ENCODE measurements at places on chromosomes 11 and 22. TPM values are rescaled to one million over a fixed set of nuclear protein-coding genes. Genes with fewer than 3 reads are reported as not detected.
A peak's percentile ranks its signal among the peaks of the same experiment; 100 is the strongest.

Gene PITPNM1
- 76.3 TPM for total RNA-seq

Gene TSPAN4
- total RNA-seq = 27.7 TPM

Gene GAB4
- not detected for total RNA-seq

Gene C11orf86
- total RNA-seq = not detected

Gene VSIG10L2
- not detected for total RNA-seq

Gene TOM1
- total RNA-seq = 38.2 TPM

Gene TMEM191B
- total RNA-seq = 2.2 TPM

Gene OR52A1
- total RNA-seq = not detected

Gene ST14
- 94.9 TPM for total RNA-seq

Gene IFITM1
- total RNA-seq = 2.3 TPM

GRCh38 chr11:390175-390574, 3.8 kb upstream of the PKP3 start:
- no peak for DNase-seq

DNA sequence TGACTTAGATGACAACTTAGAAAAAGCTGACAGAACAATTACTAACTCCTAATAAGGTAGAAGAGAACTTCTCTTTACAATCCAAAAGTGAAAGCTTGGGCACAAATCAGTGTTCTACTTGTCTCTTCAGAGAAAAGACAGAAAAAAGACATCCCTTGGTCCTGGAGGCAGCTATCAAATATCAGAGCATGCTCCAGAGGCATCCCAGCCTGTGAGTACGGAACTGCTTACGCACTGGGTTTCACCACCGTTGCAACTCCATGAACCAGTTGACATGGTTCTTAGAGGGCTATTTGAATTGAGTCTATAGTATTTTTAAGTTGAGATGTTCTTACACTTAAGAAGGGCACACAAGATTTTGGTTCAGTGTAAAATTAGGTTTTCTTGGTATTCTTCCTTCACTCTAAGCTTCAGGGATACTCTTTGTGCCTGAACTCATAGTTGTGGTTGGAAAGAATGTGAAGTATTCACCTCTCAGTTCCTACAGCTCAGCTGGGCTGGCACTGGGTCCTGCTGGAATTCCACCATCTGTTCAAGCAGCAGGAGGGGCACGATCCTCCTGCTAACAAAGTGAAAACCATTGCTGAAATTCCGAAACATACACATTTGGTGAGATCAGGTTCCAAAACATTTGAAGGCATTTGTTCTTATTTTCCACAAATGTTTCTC, 6.3 kb downstream of the AKIP1 start:
- no peak for DNase-seq

DNA sequence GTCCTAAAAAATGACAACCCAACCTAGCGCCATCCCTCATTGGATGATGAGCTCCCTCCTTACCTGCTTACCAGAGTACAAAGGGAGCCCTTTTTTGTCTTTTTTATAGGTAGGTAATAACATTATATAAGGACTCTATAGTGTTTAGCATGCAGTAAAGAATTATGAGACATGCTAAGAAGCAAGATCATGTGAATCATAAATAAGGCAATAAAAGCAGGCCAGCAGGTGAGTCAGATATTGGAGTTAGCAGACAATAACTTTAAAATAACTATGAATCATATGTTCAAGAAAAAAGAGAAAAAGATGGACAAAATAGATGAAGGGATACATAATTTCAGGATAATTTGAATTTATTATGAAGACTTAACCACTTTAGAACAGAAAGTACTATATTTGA, 81.5 kb downstream of the GRK3 start:
- no peak for DNase-seq

DNA sequence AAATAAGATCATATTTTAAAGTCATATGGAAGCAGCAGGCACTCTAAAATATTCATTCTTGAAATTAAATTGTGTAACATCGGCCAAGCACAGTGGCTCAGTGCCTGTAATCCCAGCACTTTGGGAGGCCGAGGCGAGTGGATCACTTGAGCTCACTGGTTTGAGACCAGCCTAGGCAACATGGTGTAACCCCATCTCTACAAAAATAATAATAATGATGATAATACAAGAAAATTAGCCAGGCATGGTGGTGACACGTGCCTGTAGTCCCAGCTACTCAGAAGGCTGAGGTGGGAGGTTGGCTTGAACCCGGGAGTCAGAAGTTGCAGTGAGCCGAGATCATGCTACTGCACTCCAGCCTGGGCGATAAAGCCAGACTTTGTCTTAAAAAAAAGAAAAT, 77.4 kb downstream of the TRIM29 start:
- no peak for DNase-seq

DNA sequence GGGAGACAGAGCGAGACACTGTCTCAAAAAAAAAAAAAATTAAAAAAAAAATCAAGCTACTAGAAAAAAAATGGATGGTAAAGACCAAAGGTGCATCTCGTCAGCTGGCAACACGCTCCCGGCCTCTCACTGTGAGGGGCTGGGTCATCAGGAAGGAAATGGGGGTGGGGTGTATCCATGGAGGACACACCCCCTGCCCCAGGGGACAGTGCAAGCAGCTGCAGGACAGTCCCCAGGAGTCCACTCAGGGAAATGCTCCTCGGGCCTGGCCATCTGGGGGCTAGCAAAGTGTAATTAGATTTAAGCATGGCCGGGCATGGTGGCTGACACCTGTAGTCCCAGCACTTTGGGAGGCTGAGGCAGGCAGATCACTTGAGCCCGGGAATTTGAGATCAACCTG, 23.1 kb downstream of the TTLL1 start:
- DNase-seq = no peak

DNA sequence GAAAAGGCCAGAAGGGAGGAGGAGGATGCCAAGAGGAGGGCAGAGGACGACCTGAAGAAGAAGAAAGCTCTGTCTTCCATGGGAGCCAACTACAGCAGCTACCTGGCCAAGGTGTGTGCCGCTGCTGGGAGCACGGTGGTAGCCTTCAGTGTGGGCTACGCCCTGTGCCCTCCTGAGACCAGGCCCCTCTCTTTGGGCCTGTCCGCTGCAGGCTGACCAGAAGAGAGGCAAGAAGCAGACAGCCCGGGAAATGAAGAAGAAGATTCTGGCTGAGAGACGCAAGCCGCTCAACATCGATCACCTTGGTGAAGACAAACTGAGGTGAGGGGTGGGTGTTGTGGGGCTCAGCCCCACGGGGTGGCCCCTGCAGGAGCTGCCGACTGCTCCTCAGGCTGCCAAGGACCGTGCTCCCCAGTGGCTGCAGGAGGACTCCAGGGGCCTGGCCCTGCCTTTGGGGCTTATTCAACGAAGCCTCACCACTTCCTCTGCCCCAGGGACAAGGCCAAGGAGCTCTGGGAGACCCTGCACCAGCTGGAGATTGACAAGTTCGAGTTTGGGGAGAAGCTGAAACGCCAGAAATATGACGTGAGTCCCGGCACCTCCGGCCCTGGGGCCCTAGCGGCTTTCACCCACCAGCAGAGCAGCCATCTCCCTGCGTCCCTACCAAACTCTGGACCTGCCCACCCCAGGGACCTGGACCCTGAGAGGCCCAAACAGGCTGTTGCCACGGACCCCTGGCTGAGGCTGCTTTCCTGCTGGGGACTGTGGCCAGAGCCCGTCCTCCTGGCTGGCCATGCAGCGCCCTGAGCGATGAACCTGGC, 12.6 kb upstream of the MRPL23 start:
- DNase-seq = peak; percentile 6

- DNase-seq = no peak
Observed at GRCh38 chr22:28986366-28986765, 75.3 kb downstream of the C22orf31 start.

- no peak for DNase-seq
Observed at GRCh38 chr11:37306563-37306962, 708.5 kb upstream of the RAG2 start.

DNA sequence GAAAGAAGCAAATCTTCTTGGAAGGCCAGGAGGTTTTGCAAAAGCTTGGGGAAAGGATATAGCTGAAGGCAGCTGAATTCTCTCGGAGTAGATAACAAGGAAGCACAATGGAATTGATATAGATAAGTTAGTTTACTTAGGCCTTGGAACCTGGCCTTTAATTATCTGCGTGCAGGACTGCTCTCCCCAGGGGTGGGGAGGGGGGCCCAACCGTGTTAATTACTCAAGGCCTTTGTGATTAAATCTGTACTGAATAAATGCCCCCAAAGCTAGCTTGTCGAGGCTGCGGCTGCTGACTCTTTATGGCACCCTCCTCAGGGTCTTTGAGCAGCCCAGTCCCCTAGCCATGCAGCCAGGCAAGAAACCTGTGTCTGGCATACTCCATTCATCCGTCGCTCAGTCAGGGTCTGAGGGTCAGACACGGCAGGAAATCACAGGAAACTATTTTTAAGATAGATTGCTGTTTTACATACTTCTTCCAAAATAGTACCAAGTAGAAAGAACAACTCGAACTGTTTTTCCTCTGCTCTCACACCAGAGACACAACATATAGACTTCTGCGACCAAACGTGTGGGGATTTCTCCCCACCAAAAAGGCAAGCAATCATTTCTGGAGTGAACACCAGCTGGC, 36.5 kb downstream of the MS4A2 start:
- DNase-seq = no peak

- no peak for DNase-seq
Observed at GRCh38 chr11:41578421-41579051, 119.1 kb upstream of the LRRC4C start.

- DNase-seq = no peak
Observed at GRCh38 chr11:75472081-75472732, 39.2 kb upstream of the KLHL35 start.

DNA sequence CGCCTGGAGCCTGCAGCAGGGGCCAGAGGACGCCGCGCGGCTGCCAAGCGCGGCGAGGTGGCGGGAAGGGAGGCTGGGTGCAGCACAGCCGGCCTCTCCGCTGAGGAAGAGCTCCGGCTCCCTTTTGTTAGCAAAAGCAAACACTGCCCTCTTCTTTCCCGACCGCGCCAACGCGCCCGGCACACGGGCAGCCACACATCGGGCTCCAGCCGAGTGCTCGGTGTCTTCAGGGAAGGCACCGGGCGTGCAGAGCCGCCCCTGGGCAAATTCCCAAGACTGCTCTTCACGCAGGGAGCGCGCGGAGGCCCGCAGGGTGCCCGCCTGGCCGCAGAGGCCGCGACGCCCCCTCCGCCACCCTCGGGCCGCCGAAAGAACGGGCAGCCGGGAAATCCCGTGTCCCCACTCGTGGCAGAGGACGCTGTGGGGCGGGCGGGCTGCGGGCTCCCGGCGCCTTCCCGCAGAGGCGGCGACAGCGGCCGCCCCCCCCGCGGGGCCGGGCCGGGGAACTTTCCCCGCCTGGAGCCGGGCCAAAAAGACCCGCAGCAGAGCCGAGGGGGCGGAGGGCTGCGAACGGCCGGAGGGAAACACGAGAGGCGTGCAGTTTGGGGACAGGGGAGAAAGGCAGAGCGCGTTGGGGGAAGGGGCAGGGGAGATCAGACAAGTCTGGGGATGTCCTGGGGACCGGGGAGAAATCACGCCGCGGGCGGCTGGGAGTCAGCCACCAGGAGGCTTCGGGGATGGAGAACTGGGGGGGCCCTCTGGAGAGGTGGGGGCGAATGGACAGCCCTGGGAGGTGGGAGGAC, 931 bp downstream of the CADM1 start:
- peak; percentile 26 for DNase-seq

DNA sequence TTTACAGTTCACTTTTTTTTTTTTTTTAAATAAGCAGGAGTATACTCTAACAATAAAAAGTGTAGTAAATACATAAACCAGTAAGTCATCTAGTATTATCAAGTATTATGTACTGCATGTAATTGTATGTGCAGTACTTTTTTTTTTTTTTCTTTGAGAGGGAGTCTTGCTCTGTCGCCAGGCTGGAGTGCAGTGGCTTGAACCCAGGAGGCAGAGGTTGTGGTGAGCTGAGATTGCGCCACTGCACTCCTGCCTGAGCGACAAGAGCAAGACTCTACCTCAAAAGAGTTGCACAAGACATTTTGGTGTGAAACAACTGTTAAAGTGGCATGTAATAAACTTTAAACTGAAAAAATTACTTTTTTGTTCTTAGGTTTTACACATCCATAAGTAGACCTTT, 16.7 kb downstream of the BCL2L13 start:
- DNase-seq = no peak

- no peak for DNase-seq
Observed at GRCh38 chr22:27474711-27475547, 326.6 kb downstream of the MN1 start.

- DNase-seq = no peak
Observed at GRCh38 chr22:50091092-50091768, 1.4 kb downstream of the MOV10L1 start.

- no peak for DNase-seq
Observed at GRCh38 chr22:20573176-20573832, 65.9 kb downstream of the MED15 start.

GRCh38 chr11:109077291-109077920, 344.6 kb upstream of the C11orf87 start:
- no peak for DNase-seq

DNA sequence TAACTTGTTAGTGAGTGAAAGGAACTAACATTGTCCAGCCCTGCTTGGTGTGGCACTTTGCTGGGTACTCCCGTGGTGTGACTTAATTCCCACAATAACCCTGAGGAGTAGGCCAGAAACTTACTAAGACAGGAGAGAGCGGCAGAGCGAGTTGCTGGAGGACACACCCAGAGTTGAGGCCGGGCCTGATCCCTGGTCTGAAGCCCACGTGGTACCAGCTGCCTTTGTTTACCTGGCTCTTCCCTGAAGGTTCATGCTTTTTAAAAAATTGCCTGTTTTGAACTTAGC, 594 bp downstream of the MPST start:
- no peak for DNase-seq

GRCh38 chr11:61153593-61154095, 7.6 kb downstream of the VPS37C start:
- no peak for DNase-seq

DNA sequence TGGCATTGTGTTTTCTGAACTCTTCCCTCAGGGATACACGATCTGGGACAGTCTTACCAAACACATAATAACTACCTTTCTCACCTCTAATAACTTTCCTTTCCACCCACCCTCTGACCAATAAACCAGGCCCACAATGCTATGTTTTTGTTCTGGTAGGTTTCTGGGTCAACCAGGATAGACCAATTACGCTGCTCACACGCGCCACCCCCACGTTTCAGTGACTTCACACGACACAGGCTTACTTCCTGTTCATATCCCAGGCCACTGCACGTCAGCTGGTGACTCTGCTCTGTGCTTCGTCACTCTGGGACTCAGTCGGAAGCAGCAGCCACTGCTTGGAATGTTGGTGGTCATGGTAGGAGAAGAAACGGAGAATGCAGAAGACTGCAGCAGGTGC, 2.5 kb downstream of the KRTAP5-4 start:
- no peak for DNase-seq

DNA sequence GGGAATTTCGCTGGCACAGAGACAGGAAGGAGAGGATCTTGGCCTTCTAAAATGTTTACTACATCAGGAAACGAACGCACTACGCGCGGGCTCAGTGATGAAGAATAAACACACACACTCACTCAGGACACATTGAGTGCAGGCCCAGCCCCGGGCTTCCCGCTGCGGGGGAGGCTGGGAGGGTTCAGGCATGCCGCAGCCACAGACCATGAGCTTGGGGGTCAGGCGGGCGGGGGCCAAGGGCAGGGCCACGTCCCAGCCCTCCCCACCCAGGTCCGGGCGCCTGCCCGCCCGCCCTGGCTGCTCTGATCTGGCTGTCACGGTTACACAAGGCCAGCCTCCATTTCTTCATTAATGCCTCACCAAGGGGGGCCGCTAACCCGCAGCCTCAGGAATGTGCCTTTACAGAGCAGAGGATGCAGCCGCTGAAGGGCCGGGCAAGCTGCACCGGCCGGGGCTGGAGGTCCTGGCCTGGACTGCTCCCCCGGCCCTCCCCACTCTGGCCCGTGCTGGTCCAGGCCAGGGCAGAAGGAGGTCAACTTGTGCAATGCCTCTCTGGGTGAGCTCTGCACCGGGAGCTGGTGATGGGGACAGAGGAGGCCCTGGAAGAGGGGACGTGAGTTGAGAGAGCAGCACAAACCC, 41.7 kb downstream of the IGF2 start:
- DNase-seq = peak; percentile 35

- DNase-seq = no peak
Observed at GRCh38 chr22:23227380-23227779, 47.1 kb downstream of the BCR start.

Measured in progenitor cell of endocrine pancreas (in vitro differentiated cells).